ENCODE measurements at places on chromosomes 12 and 14.

- DNase-seq: no peak
Observed at GRCh38 chr12:78167510-78167909, 336.8 kb downstream of the NAV3 start.

GRCh38 chr12:121986489-121987245 lies 35.0 kb upstream of the BCL7A start:
- DNase-seq: no peak

DNA sequence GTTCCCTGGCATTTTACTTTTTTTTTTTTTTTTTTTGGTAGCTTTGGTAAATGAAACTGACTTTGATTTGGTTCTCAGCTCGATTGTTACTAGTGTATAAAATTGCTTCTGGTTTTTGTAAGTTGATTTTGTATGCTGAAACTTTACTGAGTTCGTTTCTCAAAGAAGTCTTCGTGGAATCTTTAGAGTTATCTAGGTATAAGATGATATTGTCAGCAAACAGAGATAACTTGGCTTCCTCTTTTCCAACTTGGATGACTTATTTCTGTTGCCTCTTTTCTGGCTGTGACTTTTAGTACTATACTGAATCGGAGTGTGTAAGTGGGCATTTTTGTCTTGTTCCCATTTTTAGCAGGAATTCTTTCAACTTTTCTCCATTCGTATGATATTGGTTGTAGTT lies 28.1 kb downstream of the USP15 start:
- no peak for DNase-seq

DNA sequence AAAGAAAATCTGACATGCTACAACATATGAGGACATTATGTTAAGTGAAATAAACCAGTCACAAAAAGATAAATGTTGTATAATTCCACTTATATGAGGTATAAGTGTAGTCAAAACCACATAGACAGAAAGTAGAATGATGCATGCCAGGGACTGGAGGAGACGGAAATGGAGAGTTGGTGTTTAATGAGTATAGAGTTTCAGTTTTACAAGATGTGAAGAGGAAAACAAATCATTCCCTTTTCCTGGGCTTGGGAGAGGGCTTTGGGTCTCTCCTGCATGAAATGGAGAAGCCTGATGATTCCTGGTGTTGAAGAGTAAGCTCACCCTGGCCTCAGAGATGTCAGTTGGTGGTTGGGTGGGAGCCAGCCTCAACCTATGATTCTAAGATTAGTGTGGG lies 158.4 kb upstream of the PLXNC1 start:
- no peak for DNase-seq

DNA sequence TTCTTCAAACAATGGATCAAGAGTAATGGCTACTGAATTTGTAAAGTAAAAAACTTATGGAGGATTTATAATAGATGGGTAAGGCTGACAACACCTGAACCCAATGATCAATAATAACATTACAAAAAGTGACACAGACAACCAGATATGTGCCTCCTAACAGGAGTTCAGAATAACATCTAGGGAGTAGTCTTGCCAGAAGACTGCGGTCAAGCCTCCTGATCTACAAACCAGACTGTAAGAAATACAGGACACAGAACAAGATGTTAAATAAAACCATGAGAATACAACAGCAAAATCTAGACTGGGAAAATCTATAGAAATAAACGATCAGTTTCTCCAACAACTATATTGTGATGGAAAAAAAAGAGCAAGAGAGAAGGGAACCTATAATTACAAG lies 262.6 kb upstream of the TMTC1 start:
- DNase-seq: no peak

DNA sequence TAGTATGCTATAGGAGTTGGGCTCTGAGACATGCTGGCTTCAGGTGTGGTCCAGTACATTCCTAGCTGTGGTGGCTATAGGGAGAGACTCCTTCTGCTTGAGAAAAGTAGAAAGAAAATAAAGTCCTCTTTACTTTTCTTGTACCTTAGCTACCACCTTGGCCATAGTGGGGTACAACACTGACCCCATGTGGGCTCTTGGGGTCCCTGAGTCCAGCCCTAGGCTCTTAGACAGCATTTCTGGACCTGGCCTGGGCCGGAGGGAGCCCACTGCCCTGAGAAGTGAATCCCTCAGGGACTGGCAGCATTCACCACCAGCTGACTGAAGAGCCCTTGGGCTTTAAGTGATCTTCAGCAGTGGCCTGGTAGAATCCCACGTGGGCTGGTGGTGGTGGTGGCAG lies 143.1 kb downstream of the SYT10 start:
- DNase-seq: no peak

DNA sequence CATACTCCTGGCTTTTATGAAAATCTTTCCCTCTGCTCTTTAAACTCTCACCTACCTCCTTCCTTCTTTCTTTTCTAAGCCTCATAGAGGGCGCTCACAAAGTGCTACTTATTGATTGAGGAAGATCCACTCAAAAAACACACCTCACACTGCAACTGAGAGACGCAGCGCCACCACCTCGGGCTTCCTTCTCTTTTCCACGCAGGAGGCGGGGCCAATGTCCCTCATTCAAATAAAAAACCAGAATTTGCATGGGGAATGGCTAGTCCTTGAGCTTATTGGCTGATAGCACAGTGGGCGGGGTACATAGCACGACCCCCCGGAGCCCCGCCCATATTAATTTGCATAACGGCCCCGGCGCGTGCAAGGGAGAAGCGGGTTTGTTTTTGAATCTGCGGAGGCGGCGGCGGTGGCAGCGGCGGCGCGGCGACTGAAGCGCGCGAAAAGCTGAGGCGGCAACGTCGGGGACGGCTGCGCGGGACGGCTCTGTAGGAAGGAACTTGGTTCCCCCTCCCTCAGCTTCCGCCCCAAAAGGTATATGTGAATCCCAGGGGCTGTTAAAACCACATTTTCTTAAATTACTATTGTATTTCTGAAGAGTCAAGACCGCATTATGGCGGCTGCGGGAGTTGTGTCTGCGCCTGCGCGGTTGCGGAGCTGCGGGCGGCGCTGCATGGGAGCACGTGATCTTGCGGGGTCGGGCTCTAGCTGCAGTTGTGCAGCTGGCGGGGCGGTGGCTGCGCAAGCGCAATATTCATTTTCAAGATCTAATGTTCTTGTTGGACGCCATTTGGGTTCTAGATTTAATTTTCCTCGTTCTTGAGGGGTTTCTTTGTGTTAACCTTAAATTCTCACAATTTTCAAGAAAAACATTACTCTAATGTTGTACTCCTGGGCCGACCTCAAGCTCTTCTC lies at the start of gene ATF7IP:
Gene ATF7IP (plus strand): TSS at position 389 of the 915 bp plus-strand sequence. CDS start 58,234 bp downstream, outside the sequence.
- DNase-seq: peak; percentile 90

- DNase-seq: no peak
Observed at GRCh38 chr12:105775343-105775742, 363.4 kb downstream of the NUAK1 start.

DNA sequence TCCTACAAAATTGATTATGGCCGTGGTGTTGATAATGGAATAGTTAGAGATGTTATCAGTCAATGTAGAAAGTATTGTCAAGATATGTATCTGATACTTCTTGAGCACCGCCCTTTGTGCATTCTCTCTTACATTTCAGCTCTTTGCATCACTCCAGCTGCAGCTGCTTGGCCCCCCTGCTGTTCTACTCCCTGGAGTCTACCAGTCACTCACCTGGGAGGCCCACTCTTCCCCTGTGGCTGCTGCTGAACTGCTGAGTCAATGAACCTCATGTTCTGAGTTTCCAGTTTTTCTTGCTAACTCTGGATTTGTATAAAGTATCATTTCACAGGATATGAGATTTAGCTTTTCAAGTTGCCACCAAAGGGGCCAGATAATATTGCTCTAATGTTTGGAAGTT lies 312.8 kb upstream of the SLC16A7 start:
- no peak for DNase-seq

DNA sequence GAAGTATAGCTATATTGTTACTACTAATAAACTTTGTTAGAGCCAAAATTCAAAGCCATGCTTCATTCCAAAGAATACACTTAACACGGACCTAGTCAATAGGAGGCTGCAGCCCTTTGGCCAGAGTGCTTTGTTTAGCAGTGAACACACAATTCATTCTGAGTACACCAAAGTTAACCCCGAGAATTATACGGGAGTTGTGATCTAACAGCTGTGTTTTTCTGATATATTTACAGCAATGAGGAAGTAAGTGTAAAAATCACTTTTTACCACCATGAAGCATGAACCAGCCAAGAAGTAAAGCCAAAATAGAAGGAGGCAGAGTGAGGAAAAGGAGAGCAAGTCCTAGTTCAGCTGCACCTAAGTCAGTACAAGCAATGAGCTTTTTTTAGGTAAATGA lies 156.8 kb upstream of the PDE3A start:
- no peak for DNase-seq

GRCh38 chr12:121783766-121784165 lies 9.7 kb downstream of the RHOF start:
- no peak for DNase-seq

- no peak for DNase-seq
Observed at GRCh38 chr12:67447180-67447579, 178.0 kb downstream of the CAND1 start.
